ENCODE measurements at places on chromosomes 4 and X.

DNA sequence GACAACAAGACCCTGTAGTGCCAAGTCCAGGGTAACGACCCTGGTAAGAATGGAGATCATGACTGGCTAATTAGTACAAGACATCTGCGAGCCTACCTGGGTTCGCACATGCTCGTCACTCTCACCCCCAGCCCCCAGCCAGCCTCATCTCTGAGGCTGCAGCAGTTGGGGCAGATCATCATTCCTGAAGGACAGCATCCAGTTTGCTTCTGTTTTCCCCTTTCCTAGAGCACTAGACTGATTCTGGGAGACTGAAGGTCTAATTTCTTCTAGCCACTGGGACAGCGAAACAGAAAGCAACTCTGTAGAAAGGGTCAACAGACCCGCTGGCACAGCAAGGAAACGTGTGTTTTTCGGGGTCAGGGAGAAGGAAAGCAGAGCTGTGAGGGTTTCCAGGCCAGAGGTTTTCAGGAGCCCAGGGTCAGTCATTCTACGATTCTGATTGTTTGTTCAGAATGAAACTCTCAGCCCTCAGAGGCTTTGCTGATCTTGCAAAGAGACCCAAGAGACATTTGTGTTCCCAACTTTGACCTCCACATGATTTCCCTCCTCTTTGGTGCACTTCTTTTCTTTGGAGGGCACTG, 343.1 kb upstream of the NOCT start:
- DNase-seq: no peak

DNA sequence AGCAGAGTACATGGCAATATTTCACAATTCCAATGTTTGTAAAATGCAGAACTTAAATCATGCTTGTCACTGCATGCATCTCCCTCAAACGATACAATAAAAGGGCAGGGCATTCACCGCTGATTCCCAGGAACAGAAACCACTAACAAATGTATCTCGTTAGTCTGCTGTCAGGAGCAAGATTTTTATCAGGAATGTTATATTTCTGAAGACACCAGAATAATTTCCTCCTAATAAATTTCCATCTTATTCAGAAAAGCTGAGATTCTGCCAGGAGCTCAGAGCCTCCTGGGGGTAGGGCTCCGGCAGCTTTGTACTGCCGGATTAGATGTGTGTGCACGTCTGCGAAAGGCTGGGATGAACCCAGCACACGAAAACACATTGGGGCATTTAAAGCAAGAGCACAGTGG, 54.0 kb upstream of the LDB2 start:
- DNase-seq: no peak

- no peak for DNase-seq
These were observed 634 bp upstream of the PLXNB3 start for GRCh38 chrX:153763298-153763932.

GRCh38 chr4:128286474-128287058, 1.0 kb downstream of the PGRMC2 start:
- DNase-seq: peak; percentile 61

DNA sequence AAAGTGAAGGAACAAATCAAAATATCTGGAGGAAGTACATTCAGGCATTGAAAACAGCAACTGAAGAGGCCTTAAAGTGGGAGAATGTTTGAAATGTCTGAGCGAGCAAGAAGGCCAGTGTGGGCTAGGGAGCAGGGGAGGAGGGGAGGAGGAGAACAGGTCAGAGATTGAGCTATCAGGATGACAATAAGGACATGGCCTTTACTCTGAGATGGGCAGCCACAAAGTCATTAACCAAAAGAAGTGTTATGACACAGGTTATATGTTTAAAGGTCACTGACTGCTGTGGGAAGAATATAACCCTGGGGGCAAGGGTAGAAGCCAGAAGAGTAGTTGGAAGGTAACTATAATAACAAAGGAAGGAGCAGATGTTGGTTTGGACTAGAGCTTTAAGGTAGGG, 315.4 kb downstream of the INPP4B start:
- no peak for DNase-seq

GRCh38 chr4:55439023-55439422, 43.3 kb downstream of the TMEM165 start:
- DNase-seq: no peak

GRCh38 chrX:10833299-10834169, 213.1 kb upstream of the MID1 start:
- DNase-seq: no peak

GRCh38 chr4:62670514-62670913, 1470.4 kb downstream of the ADGRL3 start:
- no peak for DNase-seq

DNA sequence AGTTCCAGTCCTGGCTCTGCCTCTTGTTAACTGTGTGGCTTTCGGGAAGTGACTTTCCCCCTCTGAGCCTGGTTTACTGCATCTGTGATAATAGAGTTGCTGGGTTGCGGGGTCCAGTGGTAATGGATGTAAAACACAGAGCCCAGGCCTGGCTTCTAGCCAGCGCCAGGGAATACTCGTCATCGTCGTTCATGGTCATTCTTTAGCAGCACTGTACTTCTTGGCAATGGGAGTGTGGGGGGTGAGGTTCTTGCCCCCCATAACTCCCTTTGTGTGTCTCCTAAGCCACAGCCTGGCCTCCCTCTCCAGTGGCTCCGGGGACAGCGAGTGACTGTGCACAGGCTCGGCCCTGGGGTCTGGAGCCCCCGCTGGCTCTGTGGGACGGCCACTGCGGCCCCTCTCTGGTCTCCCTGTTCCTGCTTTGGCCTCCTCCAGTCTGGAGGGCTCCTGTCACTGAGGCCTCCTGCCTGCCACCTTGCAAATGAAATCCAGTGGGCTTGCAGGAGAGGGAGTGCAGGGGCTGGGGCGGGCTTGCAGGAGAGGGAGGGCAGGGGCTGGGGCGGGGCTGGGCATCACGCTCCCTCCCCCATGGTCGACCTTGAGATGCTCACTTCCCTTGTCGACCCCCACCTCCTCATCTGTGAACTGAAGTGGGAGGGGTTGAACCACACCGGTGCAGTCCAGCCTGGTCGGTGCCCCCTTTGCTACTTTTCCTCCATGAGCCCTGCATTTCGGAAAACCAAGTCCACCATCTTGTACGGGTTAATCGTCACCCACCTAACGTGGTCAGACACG, 13.2 kb downstream of the PSAPL1 start:
- no peak for DNase-seq

- DNase-seq: peak; percentile 23
These were observed 153.7 kb downstream of the VEGFC start for GRCh38 chr4:176638992-176639391.

- peak; percentile 19 for DNase-seq
These were observed 26.1 kb downstream of the KLHL34 start for GRCh38 chrX:21632027-21632426.

DNA sequence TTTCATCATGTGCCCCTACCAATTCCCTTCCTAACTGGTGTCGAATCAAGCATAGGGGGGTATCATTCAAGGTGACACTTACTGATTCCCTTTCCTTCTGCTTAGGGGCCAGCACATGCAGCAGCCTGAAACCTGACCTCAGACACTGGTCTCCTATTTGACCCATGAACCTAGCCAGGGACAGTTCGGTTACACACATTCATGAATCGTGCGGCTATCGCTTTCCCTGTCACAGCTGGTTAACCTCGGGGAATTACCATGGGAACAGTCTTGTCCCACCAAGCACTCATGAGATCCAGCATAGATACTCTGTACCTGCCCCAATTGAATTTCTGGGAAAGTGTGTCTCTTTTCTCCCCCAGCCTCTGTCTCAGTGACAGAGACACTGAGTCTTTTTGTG, 140.4 kb downstream of the ZNF674 start:
- no peak for DNase-seq

- DNase-seq: peak; percentile 35
These were observed 175.7 kb upstream of the BCOR start for GRCh38 chrX:40273356-40274050.

GRCh38 chr4:101282076-101282844, 65.1 kb downstream of the PPP3CA start:
- no peak for DNase-seq

- DNase-seq: peak; percentile 93
These were observed 12.3 kb upstream of the TMEM156 start for GRCh38 chr4:39044364-39044955.

DNA sequence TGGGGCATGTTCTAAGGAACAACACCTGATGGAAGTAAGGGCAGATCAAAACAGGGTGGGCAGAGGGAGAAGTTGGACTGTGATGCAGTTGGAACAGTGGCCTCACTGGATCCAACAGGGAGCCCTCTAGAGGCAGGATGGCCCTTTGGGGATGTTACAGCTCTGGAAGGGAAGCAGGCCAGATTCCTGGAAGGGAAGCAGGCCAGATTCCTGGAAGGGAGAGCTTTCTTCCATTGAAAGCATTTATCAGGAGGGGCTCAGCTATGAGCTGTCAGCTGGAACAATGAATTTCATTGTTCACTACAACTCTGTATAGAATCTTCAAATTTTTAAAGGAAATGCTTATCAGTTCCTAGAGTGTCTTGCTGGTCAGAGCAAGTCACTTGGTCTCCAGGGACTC, 17.7 kb downstream of the IL15 start:
- peak; percentile 47 for DNase-seq

GRCh38 chrX:41406201-41406600, 40.9 kb upstream of the NYX start:
- DNase-seq: peak; percentile 18

- DNase-seq: no peak
These were observed 230.2 kb upstream of the AGTR2 start for GRCh38 chrX:115940348-115940747.

- DNase-seq: no peak
These were observed 473.8 kb downstream of the ACTRT1 start for GRCh38 chrX:127578395-127578794.

DNA sequence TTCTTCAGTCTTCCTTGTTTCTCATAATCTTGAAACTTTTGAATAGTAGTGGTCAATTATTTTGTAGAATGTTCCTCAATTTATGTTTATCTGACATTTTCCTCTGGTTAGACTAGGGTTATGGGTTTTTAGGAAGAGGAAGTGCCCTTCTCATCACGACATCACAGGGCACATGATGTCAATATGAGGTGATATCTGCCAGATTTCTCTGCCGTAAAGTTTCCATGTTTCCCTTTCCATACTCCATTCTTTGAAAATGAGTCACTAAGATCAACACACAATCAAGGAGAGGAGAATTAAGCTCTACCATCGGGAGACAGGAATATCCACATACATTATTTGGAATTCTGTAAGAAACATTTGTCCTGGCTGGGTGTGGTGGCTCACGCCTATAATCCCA, 28.4 kb downstream of the RP2 start:
- peak; percentile 77 for DNase-seq

DNA sequence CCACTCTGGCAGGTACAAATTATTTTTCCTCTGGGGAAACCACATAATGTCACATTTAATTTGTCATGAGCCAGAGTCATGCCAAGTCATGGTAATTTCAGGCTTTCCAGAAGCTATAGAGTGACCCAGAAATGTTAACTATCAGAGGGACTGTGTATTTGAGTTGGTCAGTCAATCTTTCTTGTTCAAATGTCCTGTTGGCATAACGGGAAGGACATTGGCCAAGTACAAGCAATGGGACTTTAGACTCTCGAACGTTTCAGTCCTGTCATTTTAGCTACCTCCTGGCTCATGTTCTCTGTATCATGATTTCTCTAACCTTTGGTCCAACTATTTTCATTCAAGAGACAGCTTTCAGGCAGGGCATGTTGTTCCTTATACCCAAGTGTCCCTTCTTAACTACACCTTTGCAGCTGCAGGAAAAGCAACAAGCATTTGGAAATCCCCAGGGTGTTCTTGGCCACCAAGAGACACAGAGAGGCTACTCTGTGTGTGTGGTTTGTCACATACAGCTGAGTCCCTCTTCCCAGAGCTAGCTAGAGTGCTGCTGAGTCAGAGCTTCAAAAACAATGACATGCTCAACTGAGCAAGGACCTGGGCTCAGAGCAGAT, 142.6 kb downstream of the EGF start:
- DNase-seq: peak; percentile 28

GRCh38 chr4:152045449-152045806, 284.6 kb upstream of the GATB start:
- no peak for DNase-seq

- no peak for DNase-seq
These were observed 38.1 kb upstream of the GJB1 start for GRCh38 chrX:71184803-71185495.

GRCh38 chrX:129512409-129512808, 10.9 kb downstream of the SMARCA1 start:
- DNase-seq: no peak

DNA sequence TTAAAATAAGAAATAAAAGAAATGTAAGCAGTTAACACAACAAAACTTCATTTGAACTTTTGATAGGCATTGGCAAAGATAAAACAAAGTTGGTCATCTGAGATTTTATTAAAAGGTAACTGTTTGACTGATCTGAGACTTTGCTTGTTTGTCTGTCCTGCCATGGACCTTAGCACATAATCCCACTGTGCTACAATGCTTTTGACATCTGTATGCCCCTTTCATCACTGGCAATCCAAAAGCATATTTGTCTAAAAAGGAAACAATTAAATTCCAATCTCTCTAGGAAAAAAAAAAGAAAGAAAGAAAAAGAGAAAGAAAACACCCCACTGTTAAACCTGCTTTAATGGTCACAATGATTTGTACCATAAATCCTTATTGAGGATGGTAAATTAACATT, 231.0 kb downstream of the DACH2 start:
- DNase-seq: no peak

DNA sequence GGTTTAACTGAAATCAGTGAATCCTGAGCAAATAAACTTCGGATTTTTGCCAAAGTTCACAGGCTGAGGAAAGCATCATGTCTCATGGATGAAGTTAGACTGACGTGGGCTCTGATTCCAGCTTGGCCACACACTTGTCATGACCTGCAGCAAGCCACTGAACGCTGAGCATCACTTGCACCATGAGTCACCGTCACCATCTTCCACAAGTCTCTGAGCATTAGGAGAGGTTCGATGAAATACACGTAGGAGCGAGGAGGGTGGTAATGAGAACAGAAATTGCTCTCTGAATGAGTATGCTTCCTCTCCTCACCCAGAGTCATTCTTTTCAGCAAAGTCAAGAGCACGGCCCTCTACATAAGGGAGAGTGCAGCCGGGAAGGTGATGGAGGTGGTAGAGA, 3.8 kb upstream of the TRIML2 start:
- DNase-seq: peak; percentile 28

GRCh38 chrX:15761564-15762191, 23.6 kb downstream of the CA5B start:
- peak; percentile 41 for DNase-seq

- peak; percentile 23 for DNase-seq
These were observed 762 bp downstream of the PIGA start for GRCh38 chrX:15334561-15334960.

GRCh38 chr4:92566269-92566668, 262.5 kb downstream of the GRID2 start:
- DNase-seq: no peak
